ENCODE measurements at places on chromosomes 6 and 20.

DNA sequence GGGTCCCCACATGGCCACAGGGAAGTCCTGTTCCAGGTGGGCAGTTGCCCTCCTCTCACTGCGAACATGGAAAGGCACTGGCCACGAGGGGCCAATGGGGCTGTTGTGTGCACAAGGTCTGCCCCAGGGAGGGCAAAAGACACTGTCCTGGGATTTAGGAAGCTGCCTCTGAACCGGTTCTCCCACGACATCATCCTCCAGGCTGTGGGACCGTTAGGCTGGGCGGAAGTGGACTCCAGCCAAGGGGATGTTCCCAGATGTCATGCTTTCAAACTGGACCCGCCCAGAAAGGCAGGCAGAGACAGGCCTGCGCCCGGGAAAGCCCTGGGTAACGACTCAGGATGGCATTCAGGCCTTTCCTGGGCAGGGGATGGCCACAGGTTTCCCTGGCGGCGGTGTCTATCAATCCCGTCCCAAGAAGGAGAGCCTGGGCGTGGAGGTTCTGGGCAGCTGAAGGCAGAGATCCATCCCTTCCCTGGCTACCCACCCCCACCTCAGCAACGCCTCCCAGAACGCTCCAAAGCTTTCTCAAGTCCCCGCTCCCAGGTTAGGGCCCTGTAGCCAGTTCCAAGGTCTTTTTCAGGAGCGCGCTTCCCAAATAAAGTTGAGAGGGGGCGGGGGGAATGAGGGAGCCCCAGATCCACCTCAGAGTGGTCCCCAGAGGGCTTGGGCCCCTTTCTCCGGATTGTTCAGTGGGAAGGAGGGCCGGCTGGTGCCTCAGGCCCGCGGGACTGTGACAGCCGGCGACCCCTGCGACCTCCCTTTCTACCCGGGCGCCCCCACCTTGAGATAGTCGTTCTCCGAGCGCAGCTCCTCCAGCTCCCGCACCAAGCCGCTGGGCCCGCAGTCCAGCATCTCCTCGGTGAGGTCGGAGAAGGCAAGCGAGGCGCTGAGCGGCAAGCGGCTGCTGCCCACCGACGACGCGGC lies 13.8 kb upstream of the TLDC2 start:
- no peak for DNase-seq

DNA sequence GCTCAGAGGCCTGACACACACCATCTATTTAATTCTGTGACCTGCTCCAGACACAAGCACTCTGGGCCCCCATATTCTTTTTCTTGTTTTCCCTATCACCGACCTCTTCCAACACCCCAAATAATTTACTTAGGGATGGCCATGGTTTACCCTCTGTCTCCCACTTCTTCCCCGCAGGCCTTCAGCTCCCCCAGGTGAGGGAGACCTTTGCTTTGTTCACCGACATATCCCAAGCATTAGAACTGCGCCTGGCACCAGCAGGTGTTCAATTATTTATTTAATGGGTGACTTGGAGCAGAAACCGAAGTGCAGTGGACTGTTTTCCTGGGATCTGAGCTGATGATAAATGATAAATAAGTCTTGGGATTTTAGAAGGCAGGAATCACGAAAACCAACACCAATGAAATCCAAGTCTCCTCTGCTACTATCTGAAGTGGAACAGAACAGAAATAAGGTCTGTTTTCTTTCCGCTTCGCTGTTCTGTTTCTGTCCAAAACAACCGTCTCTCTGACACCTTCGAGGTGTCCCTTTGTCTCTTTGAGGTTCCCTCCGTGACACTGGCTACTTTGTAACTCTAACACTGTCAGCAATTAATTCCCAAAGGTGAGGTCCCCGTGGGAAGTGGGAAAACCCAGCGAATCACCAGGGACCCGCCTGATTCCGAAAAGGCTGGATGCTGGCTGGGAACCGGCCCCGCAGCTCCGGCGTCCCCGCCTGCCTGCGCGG lies 1.1 kb upstream of the RIN2 start:
- DNase-seq = no peak

- no peak for DNase-seq
These were observed 5.7 kb upstream of the CTNNBL1 start for GRCh38 chr20:37688093-37688492.

GRCh38 chr6:37972994-37973757 lies 153.6 kb downstream of the ZFAND3 start:
- DNase-seq = no peak

- DNase-seq = no peak
These were observed 11.6 kb upstream of the NELFCD start for GRCh38 chr20:58969439-58969838.

- peak; percentile 61 for DNase-seq
These were observed at the start of gene PM20D2 for GRCh38 chr6:89145956-89146717. Gene PM20D2 (plus strand): TSS chr6:89146055. CDS start chr6:89146145, 90 bp downstream.

Measured in CD4-positive, alpha-beta T cell treated with Interferon alpha-2 for 1 hour (primary cell).